ENCODE measurements at places on chromosomes 2 and 18.

DNA sequence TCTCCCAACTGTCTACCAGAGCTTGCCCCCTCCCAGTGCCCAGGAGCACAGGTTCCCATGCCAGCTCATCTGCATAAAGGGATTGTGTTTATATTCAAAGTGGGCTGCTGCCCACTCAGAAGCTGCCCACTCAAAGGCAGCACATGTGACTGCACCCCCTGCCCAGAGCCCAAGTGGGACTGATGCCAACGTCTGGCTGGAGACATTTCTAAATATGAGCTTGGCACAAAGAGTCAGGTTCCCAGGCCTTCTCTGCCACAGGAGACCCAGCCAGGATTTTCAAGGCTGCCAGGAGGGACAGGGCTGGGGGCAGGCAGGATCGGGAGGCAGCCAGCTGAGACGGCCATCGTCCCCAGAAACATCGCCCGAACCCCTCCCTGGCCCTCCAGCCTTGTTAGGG is 67.1 kb downstream of the ZBTB7C start:
- H3K27ac ChIP-seq, result no peak overlapping the region
- no peak overlapping the region for H3K4me3 ChIP-seq
- no peaks in the 10 kb centered on the region for H3K27me3 ChIP-seq
- no peaks in the 10 kb centered on the region for H3K36me3 ChIP-seq
- no peak for DNase-seq
- H3K4me1 ChIP-seq, result no peaks in the 10 kb centered on the region

GRCh38 chr2:66872986-66873754 is 438.2 kb downstream of the MEIS1 start:
- H3K4me1 ChIP-seq, result no peaks in the 10 kb centered on the region
- H3K27ac ChIP-seq, result no peak overlapping the region
- DNase-seq, result no peak
- H3K36me3 ChIP-seq, result no peaks in the 10 kb centered on the region
- H3K4me3 ChIP-seq, result no peak overlapping the region

DNA sequence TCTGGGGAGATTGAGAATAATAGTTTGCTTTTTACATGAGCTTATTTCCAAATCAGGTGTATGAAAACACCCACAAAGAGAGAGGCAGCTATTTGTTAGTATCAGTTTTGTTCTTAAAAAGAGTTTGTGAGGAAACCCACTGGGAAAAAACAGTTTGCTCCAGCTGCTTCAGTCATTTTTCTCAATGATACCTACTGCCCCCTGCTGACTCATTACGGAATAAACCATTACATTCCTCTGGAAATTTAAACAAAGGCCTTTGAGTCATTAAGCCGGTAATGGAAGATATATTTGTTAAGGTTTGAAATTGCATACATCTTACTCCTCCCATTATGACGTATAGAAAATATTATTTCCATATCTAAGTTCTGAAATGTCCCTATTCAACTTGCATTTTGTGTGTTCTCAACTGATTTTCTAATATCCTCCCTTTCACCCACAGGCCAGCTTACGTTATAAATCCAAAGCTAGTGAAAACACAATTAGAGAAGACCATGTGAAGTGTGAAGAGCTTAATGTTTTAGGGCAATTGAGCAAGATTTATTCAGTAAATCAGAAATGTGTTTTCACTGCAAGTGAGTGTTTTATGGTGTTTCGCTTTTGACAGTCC is 761.6 kb downstream of the DSC3 start:
- no peaks in the 10 kb centered on the region for H3K36me3 ChIP-seq
- H3K4me3 ChIP-seq, result no peak overlapping the region
- no peaks in the 10 kb centered on the region for H3K27me3 ChIP-seq
- no peak overlapping the region for H3K27ac ChIP-seq

- no peaks in the 10 kb centered on the region for H3K27me3 ChIP-seq
- no peak for DNase-seq
- no peaks in the 10 kb centered on the region for H3K36me3 ChIP-seq
- no peak overlapping the region for H3K4me3 ChIP-seq
- H3K27ac ChIP-seq, result no peak overlapping the region
Measured at GRCh38 chr18:37421341-37422077, 144.1 kb downstream of the CELF4 start.

- H3K4me1 ChIP-seq, result no peaks in the 10 kb centered on the region
- no peaks in the 10 kb centered on the region for H3K27me3 ChIP-seq
- no peak overlapping the region for H3K4me3 ChIP-seq
- no peak overlapping the region for H3K27ac ChIP-seq
Measured at GRCh38 chr18:36744261-36744876, 84.4 kb downstream of the TPGS2 start.

- H3K4me1 ChIP-seq, result no peaks in the 10 kb centered on the region
- no peak for DNase-seq
- no peak overlapping the region for H3K4me3 ChIP-seq
- H3K36me3 ChIP-seq, result no peaks in the 10 kb centered on the region
Measured at GRCh38 chr2:200052627-200053026, 97.2 kb downstream of the MAIP1 start.
